ENCODE measurements at places on chromosomes 1 and 21.

- no peak for DNase-seq
Observed at GRCh38 chr1:173347282-173347818, 129.8 kb upstream of the PRDX6 start.

DNA sequence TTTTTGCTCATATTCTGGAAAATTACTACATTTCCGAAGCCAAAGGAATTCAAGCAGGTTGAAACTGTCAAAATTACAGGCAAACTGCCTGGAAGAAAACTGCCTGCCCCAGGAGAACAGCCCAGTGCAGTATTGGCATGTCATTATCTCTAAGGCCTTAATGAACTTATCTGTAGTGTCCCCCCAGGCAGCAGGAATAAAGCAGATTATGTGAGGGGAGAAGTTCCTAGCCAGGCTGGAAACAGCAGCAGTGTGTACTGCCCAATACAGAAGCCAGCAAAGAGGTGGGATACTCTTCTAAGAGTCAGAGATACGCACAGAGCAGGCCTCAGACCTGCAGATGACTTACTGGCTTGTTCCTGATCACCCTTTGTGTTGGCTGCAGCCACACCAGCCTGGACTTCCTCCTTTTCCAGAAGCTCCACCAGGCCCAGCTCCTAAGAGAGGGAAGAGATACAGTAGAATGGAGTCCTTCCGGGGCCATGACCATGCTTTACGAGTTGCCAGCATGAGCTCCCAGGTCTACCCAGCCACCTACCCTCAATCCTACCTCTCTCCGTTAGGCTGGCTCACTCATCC lies 11.7 kb downstream of the IQGAP3 start:
- no peak for DNase-seq

GRCh38 chr1:24732186-24732885 lies 12.9 kb upstream of the CLIC4 start:
- no peak for DNase-seq

- peak; percentile 1 for DNase-seq
Observed at GRCh38 chr1:62082456-62083363, 111.9 kb upstream of the L1TD1 start.

DNA sequence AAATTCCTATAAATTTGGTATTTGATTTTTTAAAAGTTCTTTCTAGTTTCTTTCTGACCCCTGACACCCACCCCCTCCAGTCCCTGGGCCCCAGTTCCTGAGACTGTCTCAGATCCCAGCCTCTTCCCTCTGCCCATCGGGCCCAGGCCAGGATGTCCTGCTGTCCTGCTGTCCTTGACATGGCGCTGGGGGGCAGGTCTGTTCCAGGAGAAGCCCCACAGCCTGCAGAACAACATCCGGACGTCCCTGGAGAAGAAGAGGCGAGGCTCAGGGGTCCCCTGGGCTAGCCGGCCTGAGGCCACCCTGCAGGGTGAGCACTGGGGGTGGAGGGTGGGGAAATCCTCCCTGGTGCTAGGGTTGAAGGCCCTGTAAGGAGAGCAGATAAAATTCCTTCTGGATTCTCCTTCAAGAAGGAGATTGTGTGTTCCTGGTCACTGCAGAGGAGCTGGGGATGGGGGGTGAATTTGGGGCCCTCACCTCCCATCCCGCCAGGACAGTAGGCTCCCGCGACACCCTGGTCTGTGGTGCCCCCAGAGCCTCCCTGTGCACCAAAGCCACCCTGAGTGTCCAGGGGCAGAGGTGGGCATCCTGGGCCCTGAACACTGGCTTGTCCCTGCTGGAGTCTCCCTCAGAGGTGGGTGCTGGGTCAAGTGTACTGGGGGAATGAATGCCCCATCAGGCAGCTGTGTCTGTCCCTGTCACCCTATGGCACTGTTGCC lies 45.0 kb downstream of the DISP3 start:
- DNase-seq: no peak

DNA sequence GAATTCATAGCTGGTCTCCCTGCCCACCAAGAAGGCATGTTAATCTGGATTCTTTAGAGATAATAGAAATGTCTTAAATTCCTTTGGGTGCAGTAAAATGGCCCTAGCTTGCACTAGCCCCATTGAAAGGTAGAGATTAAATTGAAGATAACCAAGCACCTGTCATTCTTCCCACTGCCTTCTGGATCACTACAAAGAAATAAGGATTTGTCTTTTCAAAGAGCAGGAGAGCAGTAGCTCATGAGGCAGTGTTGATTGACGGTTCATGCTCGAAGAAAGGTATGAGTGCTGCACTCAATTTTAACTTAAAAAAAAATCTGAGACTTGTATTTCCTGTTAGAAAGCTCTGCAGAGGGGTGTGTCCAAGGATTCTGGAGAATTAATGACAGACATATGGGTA lies 74.9 kb upstream of the F3 start:
- DNase-seq: no peak

DNA sequence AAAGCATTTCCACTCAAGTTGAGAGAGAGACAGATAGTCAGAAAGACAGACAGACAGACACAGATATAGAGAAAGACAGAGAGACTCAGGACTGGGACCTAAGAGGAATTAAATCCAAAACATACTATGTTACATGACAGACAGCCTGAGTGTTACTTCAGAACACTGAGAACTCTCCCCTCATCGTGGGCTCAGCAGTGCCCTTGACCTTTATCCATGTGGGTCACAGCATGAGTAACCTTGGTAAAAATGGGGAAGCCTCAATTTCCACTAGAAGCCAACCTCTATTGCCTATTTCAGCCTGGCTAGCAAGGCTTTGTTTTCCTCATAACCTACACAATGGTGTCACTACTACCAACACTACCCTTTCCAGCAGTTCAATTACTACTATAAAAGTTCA lies 81.9 kb upstream of the TRABD2B start:
- no peak for DNase-seq

DNA sequence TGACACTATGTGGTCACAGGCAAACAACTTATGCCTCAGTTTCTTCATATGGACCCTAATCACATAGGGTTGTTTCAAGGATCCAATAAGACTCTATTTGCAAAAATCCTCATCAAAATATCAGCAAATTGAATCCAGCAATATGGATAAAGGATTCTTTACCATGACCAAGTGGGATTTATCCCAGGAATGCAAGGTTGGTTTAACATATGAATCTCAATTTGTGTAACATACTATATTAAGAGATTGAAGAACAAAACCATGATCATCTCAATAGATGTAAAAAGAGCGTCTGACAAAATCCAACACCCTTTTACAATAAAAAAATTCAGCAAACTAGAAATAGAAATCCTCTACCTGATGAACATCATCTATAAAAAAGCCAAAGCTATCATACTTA lies 23.9 kb downstream of the ARHGEF11 start:
- DNase-seq: no peak

GRCh38 chr1:84855691-84856630 lies 37.0 kb downstream of the LPAR3 start:
- DNase-seq: no peak

GRCh38 chr1:87165177-87165576 lies 163.5 kb upstream of the LMO4 start:
- DNase-seq: no peak

GRCh38 chr1:3367376-3367775 lies 87.1 kb upstream of the ARHGEF16 start:
- no peak for DNase-seq

- DNase-seq: no peak
Observed at GRCh38 chr1:12596007-12596821, 21.8 kb downstream of the DHRS3 start.

DNA sequence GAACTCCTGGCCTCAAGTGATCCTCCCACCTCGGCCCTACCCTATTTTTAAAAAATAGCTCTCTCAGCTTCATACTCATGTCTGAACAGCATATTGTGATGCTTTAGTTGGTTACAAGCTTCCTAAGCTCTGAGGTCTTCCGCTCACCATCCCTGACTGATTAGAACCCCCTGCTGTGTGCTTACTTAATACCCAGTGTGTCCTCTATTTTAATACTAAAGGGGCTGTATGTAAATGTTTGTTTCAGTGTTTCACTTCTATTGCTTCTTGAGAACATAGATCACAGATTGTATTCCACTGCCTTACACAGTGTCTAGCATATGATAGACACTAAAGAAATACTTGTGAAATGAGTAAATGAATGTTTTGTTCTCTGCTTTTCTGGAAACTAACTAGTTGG lies 29.8 kb downstream of the ZYG11B start:
- DNase-seq: no peak

GRCh38 chr1:241947354-241947753 lies 10.2 kb upstream of the BECN2 start:
- no peak for DNase-seq

- DNase-seq: no peak
Observed at GRCh38 chr1:218482683-218483082, 137.5 kb downstream of the TGFB2 start.

DNA sequence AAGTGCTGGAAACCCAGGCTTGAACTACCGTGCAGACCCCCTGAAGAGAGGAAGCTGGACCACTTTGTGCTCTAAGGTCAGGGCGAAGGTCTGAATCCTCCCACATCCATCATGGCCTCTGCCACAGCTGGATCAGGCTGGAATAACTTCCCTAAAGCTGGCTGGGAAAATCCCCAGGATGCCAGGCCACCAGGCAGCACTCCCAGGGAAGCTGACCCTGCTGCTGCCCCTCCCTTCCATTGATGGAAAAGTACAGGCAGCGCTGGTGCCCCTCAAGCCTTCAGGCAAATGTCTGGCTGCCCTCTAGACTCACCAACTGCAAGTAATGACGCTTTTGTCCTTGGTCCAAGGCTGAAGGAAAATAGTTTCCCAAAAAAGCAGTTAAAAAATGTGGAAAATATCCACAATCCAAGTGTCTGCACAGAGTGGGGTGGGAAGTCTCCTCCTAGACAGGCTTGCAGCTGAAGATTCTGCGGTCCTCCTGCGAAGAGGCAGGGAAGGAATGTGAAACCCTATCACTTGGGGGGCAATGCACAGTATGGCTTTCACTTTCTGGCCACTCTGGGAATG lies 39.9 kb upstream of the TSPAN2 start:
- DNase-seq: no peak

DNA sequence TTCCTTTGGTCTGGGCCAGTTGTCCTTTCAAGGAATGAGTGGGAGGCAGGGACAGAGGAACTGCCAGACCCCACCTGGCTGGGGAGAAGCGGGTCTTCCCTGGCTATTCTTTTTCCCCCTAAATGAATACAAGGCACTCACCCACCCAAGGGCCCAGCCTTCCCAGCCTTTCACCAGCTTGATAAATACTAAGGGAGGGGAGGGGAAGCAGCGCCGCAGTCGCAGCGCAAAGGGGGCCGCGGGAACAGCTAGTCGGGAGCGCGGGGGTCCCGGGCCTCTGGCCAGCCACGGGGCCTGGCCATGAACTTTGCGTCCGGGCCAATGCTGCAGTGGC lies 91.3 kb upstream of the VAMP3 start:
- DNase-seq: no peak

DNA sequence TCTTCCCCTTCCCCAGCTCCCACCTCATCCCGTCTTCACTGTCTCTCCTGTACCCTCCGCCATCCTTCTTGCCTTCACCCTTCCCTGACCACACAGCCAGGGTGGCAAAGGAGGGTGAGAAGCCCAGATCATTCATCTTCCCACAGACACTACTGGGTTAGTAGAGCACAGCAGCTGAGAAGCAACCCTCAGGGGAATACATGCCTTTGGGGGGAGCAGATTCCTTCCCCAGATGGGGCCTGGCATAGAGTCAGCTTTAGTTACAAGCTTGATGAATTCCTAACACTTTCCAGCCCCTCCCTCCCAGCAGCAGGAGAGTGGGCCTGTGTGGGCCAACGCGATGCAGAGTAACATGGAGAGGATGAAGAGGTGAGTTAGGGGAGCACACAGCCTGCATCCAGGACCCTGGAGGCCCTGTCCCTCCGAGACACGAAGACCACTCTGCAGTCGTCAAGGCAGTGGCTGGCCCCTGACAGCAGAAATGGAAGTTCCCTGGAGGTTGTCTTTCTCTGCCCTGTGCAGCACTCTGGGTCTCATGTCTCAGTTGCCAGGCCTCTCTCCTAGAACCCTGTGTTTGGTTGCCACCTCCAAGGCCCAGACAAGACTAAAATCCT lies 8.8 kb upstream of the BTG2 start:
- DNase-seq: no peak

DNA sequence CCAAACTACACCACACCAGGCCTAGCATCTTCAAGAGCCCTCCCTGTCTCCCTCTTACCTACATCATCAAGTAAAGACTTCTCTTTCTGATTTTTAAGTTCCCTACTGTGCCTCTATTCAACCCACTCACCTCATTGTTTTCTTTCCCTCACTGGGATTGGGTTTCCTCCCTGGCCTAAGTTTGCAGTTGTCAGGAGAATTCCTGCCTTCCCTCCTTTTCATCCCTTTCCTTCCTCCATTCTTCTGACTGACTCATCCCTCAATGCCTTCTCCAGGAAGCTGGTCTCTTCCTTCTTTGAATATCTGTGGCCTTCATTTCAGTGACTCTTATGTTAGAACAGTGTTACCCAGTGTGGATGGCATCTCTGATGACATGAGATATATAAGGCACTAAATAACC lies 139.9 kb upstream of the KIAA0040 start:
- no peak for DNase-seq

- DNase-seq: no peak
Observed at GRCh38 chr1:113830039-113830438, 17.8 kb upstream of the RSBN1 start.

DNA sequence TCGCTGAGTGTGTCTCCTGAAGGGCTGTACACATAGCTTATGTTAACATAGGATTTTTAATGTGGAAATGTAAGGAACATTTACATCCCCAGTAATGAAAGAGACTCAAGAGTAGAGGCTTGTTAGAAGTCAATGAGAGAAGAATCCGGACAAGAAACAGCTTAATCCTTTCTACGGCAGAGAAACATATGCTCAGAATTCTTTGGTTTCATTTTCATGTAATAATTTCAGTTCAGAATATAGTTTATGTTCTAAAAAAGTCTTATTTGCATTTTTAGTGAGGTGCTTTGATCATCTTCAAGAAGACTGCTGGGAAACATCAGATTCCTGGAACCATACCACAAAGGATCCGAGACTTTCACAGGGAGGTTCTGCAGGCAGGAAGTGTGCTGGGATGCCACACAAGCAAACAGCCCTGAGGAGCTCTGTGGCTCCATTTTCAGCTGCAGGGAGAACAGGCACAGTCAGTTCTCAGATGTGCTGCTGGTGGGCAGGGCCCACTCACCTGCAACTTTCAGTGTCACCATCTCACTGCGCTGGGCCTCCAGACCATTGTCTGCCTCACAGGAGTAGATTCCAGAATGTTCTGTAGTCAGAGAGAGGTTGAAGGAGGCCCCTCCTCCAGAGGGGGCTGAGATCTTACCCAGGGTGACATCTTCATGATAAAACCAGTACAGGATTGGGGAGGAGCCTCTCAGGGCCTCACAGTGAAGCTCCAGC lies 28.4 kb downstream of the FCRL5 start:
- no peak for DNase-seq

All from stimulated activated CD4-positive, alpha-beta T cell treated with anti-CD3 and anti-CD28 coated beads, TNF-alpha, amount 100 ng/mL, for 4 hours (primary cell).